Frontal cortex (tissue), 4 donors: ENCODE measurements at places on chromosomes 12 and 14. TPM values are rescaled to one million over a fixed set of nuclear protein-coding genes. Genes with fewer than 3 reads are reported as not detected.

Gene APOLD1
- 20.0 TPM for total RNA-seq

Gene GALNT8
- 57.5 TPM for total RNA-seq

Gene HOXC11
- total RNA-seq = not detected

GRCh38 chr14:21993837-21994236 lies 320.2 kb upstream of the OR4E1 start:
- no peak for DNase-seq

Gene PPP1R1A
- 10.6 TPM for total RNA-seq

GRCh38 chr14:54169254-54169924 lies 212.8 kb upstream of the BMP4 start:
- DNase-seq = no peak
